ENCODE measurements at places on chromosomes 3 and 15. TPM values are rescaled to one million over a fixed set of nuclear protein-coding genes. Genes with fewer than 3 reads are reported as not detected.

ADAMTS9 gene
- 0.28 TPM for total RNA-seq

TEX9 gene
- 2.4 TPM for total RNA-seq

ATP13A5 gene
- total RNA-seq, result 0.49 TPM

ITPKA gene
- total RNA-seq, result 3.3 TPM

TMEM207 gene
- total RNA-seq, result not detected

Data from airway epithelial cell (primary cell).